T-cell (primary cell): ENCODE measurements at places on chromosomes 1 and 21. TPM values are rescaled to one million over a fixed set of nuclear protein-coding genes. Genes with fewer than 3 reads are reported as not detected.

Gene HENMT1
- total RNA-seq, result 18.5 TPM

Gene RNU5D-1
- 21.4 TPM for total RNA-seq

Gene CCDC27
- not detected for total RNA-seq

Gene E2F2
- 2.5 TPM for total RNA-seq

DNA sequence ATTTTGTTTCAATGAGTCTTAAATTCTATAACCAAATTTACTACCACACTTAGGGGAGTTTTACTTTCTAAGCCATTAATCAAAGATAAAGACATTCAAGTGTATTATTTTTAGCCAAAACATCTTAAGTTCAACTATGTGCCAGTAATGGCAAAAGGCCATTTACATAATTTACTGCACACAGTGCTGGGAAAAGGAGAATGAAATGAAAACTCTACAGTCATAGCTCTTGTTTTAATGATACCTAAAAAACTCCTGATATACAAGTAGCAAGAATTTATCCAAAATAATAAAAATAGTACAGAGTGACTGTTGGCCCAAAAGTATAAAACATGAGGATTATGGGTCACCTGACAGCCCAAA is 42.4 kb upstream of the C1orf198 start:
- no peak overlapping the region for H3K4me3 ChIP-seq
- no peaks in the 10 kb centered on the region for H3K4me1 ChIP-seq
- H3K36me3 ChIP-seq, result peaks cover 2% of the 10 kb centered on the region

DNA sequence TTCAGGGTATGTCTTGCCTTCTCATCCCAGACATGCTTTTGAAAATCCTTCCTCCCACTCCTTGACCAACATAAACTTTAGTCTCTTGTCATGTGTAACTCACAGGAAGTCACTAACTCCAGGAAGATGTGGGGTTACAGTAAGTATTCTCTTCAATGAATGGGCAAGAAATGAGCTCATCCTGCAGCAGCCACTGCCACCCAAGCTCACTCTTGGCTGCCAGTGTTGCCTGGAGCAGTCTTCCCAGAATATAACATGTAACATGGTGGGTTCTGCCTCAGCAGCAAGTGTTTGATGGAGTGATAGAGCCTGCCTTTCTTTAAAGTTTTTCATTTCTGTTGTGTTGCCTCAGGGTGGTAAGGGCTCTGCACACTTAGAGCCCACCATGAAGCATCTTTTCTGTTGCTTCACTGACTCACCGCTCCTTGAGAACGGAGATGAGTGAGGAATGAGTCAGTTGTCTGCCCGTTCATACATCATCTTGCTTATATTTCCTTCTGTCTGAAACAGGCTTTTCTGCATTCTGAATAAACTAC is 187.0 kb downstream of the TPR start:
- H3K36me3 ChIP-seq, result no peaks in the 10 kb centered on the region
- DNase-seq, result no peak
- H3K27me3 ChIP-seq, result no peaks in the 10 kb centered on the region
- H3K27ac ChIP-seq, result no peak overlapping the region
- no peak overlapping the region for H3K4me3 ChIP-seq

DNA sequence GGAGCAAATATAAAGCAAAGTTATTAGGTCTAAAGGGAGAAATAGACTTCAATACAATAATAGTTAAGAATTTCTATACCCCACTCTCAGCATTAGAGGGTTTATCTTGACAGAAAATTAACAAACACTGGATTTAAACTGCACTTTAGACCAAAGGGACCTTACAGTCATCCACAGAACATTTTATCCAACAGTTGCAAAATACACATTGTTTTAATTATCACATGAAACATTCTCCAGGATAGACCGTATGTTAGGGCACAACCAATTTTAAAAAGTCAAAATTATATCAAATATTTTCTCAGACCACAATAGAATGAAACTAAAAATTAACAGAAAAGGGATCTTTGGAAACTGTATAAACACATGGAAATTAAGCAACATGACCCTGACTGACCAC is 384.5 kb upstream of the C1orf87 start:
- no peak overlapping the region for H3K27ac ChIP-seq
- no peaks in the 10 kb centered on the region for H3K4me1 ChIP-seq
- H3K27me3 ChIP-seq, result no peaks in the 10 kb centered on the region
- H3K36me3 ChIP-seq, result no peaks in the 10 kb centered on the region

DNA sequence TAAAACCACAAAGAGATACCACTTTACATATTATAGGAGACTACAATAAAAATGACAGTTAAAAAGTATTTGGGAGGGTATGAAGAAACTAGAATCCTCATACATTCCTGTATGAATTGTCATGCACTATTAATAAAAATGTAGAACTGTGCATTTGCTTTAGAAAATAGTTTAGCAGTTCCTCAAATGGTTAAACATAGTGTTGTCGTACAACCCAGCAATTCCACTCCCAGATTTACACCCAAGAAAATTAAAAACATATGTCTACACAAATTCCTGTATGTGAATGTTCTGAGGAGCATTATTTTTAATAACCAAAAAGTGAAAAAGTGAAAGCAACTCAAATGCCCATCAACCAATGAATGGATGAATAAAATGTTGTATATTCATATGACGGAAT is 23.1 kb upstream of the PDE4B start:
- no peaks in the 10 kb centered on the region for H3K4me1 ChIP-seq
- no peak for DNase-seq
- no peaks in the 10 kb centered on the region for H3K36me3 ChIP-seq
- H3K4me3 ChIP-seq, result no peak overlapping the region

GRCh38 chr1:191398551-191398950 is 759.7 kb upstream of the RGS18 start:
- no peaks in the 10 kb centered on the region for H3K36me3 ChIP-seq
- H3K27ac ChIP-seq, result no peak overlapping the region
- no peaks in the 10 kb centered on the region for H3K4me1 ChIP-seq
- H3K27me3 ChIP-seq, result no peaks in the 10 kb centered on the region

- H3K4me1 ChIP-seq, result peaks cover 5% of the 10 kb centered on the region
- H3K27me3 ChIP-seq, result peaks cover 7% of the 10 kb centered on the region
Measured at GRCh38 chr1:115458426-115459114, 120.5 kb upstream of the NGF start.

DNA sequence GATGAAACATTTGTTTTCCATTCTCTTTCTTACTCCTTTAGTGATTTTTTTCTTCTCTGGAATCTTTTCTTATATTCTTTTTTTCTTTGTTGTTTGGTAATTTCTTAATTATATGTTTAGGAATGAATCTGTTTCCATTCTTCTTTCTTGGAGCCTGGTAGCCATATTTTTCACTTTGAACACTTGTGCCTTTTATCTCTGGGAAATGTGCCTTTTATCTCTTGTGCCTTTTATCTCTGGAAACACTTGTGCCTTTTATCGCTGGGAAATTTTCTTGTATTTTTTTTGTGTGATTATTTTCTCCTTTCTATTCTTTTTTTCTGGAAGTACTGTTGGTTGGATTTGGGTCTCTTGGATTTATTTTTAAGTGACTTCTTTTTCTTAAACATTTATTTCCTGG is 118.2 kb downstream of the LEPR start:
- H3K27me3 ChIP-seq, result no peaks in the 10 kb centered on the region
- no peak overlapping the region for H3K4me3 ChIP-seq
- H3K27ac ChIP-seq, result no peak overlapping the region
- no peaks in the 10 kb centered on the region for H3K4me1 ChIP-seq

GRCh38 chr1:2376931-2377672 is 14.3 kb downstream of the MORN1 start:
- H3K27ac ChIP-seq, result no peak overlapping the region
- no peak overlapping the region for H3K4me3 ChIP-seq
- H3K4me1 ChIP-seq, result peaks cover 8% of the 10 kb centered on the region

- H3K36me3 ChIP-seq, result no peaks in the 10 kb centered on the region
- no peaks in the 10 kb centered on the region for H3K4me1 ChIP-seq
- H3K27me3 ChIP-seq, result no peaks in the 10 kb centered on the region
- H3K4me3 ChIP-seq, result no peak overlapping the region
- no peak for DNase-seq
Measured at GRCh38 chr1:112079446-112079845, 90.0 kb upstream of the KCND3 start.

DNA sequence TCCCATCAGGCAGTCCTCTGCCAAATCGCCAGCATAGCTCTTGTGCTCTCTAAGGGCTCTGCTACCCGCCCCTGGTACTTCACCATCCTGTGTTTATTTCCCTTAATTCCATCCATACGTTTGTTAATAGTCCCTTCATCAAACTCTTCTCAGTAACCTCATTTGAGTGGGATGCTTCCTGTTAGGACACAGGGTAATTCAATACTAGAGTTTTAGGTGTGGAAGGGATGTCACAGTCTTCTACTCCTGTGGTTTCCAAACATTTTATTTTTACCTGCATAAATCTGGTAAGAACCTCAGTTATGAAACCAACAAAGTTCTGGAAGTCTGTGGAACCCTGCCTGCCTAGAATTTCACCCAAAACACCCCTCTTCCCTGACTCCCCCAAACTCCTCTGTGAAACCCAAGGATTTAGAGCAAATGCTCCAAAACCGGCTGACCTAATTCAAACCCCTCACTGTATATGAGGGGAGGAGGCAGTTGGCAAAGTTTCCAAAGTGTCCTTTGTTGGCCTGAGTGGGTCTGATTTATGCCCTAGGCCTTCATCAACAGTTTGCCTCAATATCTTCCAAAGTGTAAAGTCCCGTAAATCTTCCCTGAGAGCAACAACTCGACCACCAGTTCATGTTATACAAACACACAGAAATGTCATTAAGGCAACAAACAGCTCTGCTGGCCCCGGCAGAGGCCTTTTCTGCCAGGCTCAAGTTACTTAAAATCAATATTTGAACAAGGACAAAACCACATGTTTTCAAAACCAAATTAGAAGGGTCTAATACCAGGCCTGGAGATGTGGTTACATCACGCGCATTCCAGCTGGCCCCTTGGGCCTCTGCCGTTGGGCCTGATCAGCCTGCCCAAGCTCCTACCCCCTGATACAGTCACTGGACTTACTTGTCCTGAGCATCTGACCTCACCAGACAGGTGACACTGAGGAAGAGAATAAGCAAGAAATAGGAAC is 82.4 kb upstream of the FGGY start:
- no peaks in the 10 kb centered on the region for H3K4me1 ChIP-seq
- no peak for DNase-seq
- no peaks in the 10 kb centered on the region for H3K36me3 ChIP-seq
- no peaks in the 10 kb centered on the region for H3K27me3 ChIP-seq
- H3K4me3 ChIP-seq, result no peak overlapping the region

DNA sequence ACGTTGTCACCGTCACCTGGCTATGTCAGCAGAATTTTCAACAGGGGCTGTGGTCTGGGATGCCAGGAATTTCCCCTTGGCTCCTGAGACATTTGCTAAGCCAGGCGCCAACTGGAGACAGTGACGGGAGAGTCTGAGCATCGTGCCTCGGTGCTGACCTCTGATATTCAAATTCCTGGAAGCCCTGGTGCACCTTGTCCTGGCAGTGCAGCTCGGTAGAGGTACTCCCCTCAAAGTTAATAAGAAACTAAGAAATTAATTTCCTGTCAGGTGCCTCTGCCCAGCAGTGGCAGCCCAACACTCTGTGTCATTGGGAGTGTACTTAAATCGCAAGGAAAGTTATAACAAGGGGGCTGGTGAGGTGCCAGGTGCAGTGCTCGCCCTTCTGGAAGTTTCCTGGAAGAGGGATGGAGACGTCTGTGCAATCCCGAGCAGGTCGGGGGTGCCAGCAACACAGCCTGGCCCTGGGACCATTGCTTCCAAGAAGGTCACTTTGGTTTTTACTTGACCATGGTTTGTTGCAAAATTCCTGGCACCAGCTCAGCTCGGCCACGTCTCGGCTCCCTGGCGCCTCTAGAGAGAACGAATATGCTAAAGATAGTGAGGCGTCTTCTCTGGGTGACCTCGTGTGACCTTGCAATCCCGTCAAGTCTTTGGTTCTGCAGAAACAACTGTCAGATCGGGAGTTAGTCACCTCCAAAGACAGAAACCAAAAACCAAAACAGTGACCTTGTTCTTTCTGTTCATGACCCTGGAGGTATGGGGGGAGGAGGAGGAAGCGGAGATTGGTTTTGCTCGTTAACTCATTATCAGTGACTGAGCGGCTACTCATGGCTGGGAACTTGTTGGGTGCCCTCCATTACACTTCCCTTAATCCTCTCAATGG is 149.5 kb upstream of the VAMP3 start:
- H3K27me3 ChIP-seq, result peaks cover 48% of the 10 kb centered on the region
- H3K4me1 ChIP-seq, result no peaks in the 10 kb centered on the region
- H3K36me3 ChIP-seq, result no peaks in the 10 kb centered on the region
- no peak for DNase-seq
- no peak overlapping the region for H3K27ac ChIP-seq
- H3K4me3 ChIP-seq, result no peak overlapping the region
